ENCODE measurements at places on chromosomes 16 and 17. TPM values are rescaled to one million over a fixed set of nuclear protein-coding genes. Genes with fewer than 3 reads are reported as not detected.
A peak's percentile ranks its signal among the peaks of the same experiment; 100 is the strongest.

DNA sequence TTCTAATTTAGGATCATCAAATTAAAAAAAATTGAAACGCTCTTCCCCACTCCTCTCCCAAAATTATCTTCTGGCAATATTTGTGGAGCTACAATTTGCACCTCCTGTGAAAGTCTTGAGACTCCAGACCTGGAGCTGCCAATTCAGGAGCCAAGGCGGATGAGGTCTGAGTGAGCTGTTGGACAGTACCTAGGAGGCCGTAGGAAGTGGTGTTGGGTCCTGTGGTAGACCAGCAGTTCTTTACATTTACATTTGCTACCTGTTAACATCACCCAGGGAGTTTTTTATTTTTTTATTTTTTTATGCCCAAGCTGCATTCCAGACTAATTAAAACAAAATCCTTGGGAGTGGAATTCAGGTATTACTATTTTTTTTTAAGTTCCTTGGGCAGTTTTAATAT is 271.0 kb downstream of the PHKB start:
- DNase-seq = no peak

DNA sequence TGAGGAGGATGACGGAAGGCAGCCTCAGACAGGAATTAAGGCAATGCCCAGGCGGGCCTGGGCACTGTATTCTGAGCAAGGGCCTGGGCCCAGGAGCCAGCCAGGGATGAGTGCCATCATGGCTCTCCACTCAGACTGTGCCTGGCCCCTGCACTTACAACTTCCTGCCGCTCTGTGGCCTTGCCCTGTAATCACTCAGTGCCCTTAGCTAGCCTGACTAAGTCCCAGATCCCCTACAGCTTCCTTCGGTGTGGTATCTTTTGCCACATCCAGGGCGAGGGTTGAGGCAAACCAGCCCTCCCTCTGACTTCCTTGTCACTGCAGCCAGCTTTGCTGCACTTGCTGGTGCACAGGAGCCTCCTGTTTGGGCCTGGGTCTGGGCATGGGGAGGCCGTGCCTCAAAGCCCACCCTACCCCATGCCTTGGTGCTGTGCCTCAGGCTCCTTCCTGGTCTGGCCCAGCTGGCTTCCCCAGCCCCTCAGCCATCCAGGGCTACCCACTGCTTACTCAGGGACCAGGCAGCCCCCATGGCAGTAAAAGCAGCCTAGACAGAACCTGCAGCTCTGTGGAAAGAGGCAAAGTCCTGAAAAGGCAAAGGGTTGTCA is 9.3 kb downstream of the SLC46A1 start:
- no peak for DNase-seq

Gene KREMEN2
- total RNA-seq = not detected

GRCh38 chr17:55677446-55677845 is 45.2 kb downstream of the TMEM100 start:
- DNase-seq = no peak

DNA sequence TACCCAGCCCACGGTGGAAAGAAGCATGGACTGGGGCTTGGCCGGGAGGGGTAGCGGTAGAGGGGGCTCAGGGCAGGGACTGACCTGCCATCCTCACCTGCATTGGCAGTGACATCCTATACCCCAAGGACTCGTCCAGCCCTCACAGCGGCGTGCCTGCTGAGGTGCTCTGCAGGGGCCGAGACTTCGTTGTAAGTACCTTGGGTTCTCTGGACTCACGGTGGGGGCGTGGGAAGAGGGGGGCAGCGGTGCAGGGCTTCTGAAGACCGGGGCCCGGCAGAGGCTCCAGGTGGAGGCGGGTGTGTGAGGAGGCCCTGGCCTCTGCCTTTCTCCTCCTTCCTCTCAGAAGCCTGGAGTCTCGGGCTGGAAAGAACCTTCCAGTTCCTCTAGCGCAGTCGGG is 25.5 kb downstream of the POLR3E start:
- DNase-seq = no peak

Gene CEP112
- total RNA-seq = 2.8 TPM

DNA sequence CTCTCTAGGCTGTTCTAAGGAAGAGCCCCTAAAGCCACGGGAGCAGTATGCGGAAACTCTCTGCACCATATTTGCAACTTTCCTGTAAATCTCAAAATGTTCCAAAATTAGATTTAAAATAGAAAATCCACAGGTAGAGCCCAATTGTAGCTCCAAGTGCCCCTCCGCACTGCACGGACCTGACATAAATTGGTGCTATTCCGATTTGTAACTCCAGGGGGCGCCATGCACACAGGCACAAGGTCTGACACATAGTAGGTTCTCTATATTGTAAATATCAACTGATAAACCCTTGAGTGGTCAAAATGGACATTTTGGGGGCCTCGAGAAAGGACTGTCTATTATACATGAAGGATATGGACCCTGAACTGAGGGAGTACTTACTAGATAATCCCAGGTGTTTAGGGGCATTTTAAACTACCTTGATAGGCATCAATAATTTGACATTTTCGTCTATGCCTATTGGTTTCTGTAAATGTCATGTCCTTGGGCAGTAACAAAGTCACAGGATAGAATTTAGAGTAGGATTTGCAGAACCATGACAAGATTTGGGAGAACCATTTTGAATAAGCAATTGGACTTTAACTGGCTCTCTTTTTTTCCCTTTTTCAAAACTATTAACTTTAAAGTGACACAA is 36.6 kb upstream of the TMEM132E start:
- peak; percentile 68 for DNase-seq

DNA sequence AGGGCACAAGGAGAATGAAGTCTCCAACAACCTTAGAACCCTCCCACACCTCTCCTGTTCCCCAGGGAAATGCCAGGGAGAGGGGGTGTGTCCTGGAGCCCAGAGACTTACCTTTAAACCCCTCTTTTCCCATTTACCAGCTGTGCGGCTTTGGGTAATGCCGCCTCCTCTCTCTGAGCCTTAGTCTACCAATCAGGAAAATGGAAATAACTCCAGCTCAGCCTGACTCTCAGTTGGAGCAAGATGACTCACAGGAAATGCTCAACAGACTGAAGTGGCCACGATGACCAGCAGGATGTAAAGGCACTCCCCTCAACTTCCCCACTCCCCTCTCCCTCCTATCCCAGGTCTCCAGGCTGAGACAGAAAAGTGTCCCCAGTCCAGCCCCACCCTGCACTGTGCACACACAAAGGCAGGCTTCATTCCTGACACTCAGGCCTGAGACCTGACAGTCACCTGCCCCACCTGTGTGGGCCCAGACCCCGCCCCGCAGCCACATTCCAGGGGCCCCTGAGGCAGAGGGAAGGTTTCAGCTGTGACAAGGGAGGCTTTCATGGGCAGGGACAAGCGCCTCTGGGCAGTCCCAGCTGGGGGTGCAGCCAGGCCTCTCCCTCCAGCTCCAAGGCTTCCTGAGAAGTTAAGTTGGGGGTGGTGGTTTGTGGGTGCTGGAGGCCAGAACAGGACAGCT is 3.0 kb upstream of the KRT15 start:
- DNase-seq = no peak

DNA sequence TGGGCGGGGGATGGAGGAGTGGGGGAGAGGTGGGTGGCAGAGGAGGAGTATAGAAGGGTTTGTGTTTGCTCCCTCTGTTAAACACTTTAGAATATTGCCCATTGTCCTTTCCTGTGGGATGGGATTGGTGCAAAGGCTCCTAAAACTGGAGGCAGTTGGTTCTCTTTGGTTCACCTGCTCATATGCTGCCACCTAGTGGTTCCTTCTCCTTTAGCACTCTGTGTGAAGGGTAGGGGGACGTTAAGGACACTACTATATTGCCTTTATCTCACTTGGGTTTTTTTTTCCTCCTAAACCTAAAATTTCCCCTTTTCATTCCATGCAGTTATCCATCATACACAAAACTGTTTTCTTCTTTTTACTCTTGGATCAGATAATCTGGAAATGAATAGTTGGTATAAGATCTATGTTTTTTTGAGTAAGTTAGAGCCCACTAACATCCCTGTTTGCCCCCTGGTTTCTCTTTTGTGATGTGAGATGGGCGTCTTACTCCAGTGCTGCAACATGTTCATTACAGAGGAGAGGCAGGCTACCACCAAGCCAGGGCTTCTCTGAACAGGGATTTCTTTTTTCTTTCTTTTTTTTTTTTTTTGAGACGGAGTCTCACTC is 23.8 kb downstream of the SNX11 start:
- DNase-seq = peak; percentile 68

Gene IL21R
- 61.8 TPM for total RNA-seq
